ENCODE measurements at places on chromosomes 7 and 10.
A peak's percentile ranks its signal among the peaks of the same experiment; 100 is the strongest.

GRCh38 chr7:132307465-132307864 is 268.8 kb downstream of the PLXNA4 start:
- no peak for DNase-seq

DNA sequence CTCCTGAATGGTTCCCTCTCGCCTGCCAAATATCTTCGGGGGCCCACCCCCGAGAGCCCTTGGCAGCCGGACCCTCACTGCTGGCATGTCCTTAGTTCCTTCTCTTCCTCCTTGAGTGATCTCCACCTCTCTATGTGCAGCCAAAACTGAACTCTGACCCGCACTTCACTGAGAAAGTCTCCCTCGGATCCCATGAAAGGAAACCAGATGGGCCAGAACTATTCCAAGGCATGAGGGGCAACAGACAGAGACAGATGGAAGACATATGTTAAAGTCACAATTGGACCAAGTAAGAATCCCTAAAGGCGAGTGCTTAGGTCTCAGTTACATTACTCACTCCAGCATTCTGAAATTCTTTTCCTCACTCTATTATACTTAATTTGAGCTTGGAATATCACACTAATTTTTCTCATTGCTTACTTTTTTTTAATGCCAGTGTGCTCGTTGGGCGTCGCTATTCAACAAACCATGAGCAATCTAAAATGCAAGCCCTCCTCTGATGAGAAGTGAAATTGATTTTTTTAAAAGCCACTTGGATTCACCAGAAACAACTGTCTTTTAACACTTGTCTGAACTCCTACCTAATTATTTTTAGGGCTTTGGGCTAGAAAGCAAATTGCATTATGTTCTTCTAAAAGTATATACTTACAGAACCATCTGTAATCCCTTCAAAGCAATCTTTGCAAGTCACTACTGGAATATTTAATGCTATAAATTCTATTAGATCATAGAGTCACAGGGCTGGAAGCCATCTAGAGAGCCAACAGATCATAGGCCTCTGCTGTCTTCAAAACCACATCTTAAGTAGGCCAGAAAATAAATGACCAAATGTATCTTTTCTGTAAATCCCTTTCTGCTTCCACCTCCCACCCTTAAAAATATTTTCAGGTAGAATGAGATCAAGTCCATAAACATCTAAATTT is 43.3 kb upstream of the EZH2 start:
- DNase-seq = no peak

GRCh38 chr10:105347487-105347886 is 706.4 kb downstream of the SORCS3 start:
- DNase-seq = no peak

DNA sequence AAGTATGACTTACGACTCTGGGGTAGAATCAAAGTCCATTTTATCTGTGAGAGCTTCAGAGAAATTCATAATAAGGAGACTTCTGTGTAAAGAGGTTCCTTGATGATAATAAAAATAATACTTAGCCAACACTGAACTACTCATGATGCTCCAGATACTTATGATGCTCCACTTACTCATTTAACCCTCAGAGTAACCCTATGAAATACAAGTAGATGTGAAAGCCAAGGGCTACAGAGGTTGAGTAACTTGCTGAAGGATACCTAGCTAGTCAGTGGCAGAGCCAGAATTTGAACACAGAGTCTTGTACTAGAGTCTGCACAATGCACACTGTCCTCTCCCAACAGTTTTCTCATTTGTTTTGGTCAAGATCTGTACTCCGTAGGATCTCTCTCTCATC is 89.5 kb downstream of the HECW1 start:
- DNase-seq = peak; percentile 65

DNA sequence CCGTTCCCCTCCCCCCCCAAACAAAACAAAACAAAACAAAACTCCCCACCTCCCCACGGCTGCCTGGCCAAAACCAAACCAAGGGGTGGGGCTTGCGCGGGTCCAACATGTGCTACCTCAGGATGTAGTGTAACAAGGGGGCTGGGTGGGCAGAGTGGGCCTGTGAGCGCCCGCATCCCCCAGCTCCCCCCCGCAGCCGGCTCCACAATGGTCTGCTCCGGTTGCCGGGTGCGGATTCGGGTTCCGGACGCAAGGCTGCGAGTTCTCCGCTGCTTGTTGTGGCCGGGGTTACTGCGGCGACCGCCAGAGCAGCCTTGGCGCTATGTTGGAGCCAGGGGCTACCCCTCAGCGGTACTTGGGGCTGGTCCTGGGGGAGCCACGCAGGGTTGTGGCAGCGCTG is 4.9 kb downstream of the C10orf143 start:
- no peak for DNase-seq

GRCh38 chr7:150339409-150339809 is 2.0 kb downstream of the RARRES2 start:
- DNase-seq = no peak

- DNase-seq = no peak
These were observed 191.3 kb upstream of the KLF14 start for GRCh38 chr7:130925136-130925794.

GRCh38 chr7:155787171-155787851 is 25.0 kb downstream of the SHH start:
- no peak for DNase-seq

DNA sequence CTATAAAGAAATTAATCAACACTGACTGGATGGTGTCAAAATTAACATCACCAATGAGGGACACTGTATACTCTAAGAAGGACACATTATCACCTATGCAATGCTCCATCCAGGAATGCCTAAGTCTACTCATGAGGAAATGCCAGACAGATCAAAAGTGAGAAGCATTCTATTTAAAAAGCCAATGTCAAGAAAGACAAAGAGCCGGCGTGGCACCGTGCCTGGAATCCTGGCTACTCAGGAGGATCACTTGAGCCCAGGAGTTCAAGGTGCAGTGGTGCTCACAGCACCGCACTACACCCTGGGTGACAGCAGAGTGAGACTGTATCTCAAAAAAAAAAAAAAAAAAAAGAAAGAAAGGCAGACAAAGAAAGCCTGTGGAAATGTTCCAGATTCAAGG is 45.5 kb upstream of the ANAPC16 start:
- no peak for DNase-seq

- DNase-seq = no peak
These were observed 15.1 kb upstream of the CDH23 start for GRCh38 chr10:71381611-71382010.

DNA sequence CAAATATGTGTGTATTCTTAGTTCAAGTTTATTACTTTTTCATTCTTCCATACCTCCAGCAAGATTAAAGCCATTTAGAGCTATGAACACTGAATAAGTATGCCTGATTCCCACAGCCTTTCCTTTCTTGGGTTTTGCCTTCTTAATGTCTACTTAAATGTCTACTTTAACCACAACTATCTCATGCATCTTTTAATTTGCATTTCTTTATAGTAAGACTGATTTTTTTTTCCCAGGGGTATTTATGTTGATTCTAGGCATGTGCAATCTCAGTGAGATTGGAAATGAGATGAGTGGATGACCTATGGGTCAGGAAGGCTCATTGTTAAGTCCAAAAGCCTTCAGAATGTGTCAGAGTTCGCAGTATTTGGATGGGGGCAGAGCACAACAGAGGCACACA is 3.6 kb downstream of the PCBD1 start:
- no peak for DNase-seq

DNA sequence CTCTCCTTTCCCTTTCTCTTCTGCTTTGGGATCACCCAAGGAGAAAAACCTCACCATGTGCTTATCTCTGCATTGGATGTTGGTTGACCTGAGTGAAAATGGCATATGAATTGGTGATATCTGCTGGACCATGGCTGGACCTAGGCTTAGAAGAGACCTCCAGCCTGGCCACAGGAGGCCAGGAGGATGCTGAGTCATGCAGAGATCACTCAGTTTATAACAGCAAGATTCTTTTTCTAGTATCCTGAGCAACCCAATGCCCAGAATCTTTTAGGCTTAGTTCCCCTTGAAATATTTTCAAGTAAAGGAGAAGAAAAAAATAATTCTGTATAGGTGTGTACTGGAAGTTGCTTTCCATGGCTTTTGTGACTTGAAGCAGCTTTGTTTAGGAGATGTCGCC is 236.3 kb downstream of the KLF6 start:
- DNase-seq = no peak

GRCh38 chr7:33307205-33307604 is 177.8 kb downstream of the BBS9 start:
- no peak for DNase-seq

GRCh38 chr7:18906901-18907300 is 210.5 kb downstream of the TWIST1 start:
- no peak for DNase-seq

DNA sequence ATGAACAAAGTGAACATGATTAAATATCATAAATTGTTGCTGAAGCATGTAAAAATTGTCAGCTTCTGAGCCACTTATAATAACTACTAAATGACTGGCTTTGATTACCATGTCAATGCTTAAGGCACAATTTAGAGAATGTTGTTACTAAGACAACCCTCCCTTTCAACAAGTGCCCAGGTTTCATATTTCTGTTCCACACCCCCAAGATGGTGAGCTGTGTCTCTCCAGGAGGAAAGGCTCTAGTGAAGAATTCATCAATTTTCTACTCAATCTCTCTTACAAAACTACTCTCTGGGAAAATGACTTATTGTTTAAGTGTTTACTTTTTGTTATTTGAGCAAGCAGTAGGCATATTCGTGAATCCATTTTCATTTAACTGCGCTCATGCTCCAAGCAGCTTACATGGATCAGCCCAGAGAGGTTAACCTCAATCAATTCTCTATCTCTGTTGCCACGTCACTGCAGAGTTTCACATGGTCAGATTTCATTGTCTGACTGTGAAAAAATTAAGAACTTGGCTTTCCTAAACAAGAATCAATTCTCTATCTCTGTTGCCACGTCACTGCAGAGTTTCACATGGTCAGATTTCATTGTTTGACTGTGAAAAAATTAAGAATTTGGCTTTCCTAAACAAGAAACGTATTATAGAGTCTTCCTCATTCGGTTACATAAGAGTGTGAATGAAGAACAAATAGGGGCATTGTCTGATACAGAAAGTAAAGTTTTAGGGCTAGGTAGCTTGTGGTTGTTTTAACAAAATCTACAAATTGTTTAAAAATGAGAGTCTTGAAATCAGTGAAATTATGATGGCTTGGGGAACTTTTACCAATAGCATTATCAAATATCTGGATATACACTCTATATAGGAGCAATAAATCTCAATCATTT is 49.7 kb downstream of the CCDC71L start:
- no peak for DNase-seq

- DNase-seq = no peak
These were observed 183.8 kb upstream of the TBX20 start for GRCh38 chr7:35437619-35438275.

- peak; percentile 56 for DNase-seq
These were observed 67.7 kb upstream of the JCAD start for GRCh38 chr10:30127120-30127541.

- DNase-seq = no peak
These were observed 58.3 kb downstream of the CYP26A1 start for GRCh38 chr10:93131986-93132385.

DNA sequence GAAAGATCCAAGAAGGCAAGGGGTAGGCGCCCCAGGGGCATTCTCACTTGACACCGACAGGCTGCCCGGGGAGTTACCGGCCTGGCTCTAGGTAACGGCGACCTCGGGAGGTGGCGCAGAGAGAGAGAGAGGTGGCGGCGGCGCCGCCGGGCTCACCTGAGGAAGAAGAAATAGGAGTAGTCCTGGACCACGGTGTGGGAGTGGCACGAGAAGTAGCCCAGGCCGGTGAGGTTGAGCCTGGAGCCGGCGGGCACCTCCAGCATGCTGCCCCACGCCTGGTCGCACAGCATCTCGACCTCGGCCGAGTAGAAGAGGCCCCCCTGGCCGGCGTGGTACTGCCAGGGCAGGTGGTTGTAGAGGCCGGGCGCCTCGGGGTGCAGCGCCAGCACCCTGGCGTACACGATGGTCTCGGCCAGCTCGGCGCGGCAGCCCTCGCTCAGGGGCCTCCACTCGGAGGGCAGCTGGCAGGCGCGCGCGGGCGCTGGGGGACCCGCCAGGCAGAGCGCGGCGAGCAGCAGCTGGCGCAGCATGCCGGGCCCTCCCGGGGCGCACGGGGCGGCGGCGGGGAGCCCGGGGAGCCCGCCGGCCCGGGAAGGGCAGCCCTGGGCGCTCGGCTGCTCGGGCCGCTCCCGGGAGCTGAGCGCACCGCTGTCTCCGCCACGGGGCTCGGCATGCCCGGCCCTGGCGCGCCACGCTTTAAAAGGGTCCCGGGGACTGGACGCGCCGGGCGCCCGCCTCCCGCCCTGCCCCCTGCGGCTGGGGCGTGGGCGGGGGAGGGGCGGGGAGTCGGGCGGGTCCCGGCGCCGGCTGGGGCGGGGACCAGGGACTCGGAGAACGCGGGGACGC is at the start of gene CCDC3:
CCDC3 (minus strand) TSS at position 673 of the 846 bp plus-strand sequence; CDS start at position 530, 143 bp downstream.
- DNase-seq = no peak

- DNase-seq = no peak
These were observed at the start of gene SMARCD3 for GRCh38 chr7:151248346-151249033. Gene SMARCD3 (minus strand): TSS chr7:151248694. CDS start chr7:151248562, 132 bp downstream.

Measured in skeletal muscle cell (primary cell).